ENCODE measurements at places on chromosomes 4 and X.

- DNase-seq, result peak; percentile 55
Observed at GRCh38 chrX:9312922-9313867, 151.7 kb upstream of the TBL1X start.

DNA sequence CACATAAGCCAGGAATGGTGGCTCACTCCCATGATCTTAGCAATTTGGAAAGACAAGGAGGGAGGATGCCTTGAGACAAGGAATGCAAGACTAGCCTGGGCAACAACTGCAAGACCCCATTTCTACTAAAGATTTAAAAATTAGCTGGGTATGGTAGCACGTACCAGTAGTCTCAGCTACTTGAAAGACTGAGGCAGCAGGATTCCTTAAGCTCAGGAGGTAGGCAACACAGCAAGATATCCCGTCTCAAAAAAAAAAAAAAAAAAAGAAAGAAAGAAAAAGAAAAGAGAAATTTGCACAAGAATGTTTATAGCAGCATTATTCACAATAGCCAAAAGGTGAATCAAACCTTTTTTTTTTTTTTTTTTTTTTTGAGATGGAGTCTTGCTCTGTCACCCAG lies 29.7 kb downstream of the PDS5A start:
- DNase-seq, result no peak

DNA sequence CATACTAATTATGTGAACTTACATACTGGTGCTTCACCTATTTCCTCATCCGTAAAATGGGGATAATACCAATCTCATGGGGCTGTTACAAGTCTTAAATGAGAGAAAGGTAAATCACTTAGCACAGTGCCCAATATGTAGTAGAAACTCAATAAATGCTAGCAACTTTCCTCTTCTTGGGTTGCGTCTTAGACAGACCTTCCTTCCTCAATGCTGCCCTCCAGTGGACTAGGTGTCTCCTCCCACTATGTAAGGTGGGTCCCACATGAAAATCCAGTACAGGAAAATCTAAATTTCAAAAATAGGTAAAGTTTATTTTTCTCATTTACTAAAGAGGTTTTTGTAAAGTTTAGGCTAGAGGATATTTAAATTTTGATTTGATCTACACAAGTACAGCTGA lies 20.6 kb downstream of the ZDHHC9 start:
- peak; percentile 61 for DNase-seq

GRCh38 chrX:121036137-121036536 lies 11.3 kb upstream of the GLUD2 start:
- DNase-seq, result no peak
